ENCODE measurements at places on chromosomes 13 and 19.

DNA sequence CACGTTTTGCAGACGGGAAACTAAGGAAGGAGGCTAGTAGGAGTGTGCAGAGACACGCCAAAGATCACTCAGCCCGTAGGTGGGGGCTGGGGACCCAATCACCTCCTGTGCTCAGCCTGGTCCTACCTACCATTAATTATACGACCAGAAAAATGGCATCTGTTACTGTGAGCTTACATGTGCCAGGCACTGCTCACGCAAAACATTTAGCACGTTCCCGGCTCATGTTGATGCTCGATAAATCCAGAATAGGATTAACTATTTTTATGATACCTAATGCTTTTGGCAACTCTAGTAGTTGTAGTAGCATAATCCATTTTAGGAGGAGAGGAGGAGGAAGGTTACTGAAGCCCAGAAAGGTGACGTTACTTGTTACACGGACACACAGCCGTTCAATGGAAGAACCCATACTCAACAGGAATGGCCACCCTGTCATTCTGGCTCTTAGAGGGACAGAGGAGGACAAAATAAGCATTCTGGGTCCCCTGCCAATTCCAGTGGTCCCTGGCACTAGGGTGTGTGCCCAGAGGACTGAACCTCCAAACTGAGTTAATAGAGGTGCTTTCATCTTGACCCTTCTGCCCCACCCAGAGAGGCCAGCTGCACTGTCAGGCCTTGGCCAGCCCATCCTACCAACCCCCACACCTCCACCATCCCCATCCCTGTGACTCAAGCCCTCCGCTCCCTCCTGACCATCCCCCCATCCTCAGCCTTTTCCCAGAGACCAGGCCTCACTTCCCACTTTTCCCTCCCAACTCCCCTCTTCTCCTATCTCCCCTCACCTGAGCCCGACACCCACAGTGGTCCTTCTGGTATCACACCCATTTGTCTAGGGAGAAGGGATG, 5.0 kb upstream of the EML2 start:
- DNase-seq, result no peak

- peak; percentile 41 for DNase-seq
Observed at GRCh38 chr19:16824658-16825311, 4.4 kb upstream of the SIN3B start.

DNA sequence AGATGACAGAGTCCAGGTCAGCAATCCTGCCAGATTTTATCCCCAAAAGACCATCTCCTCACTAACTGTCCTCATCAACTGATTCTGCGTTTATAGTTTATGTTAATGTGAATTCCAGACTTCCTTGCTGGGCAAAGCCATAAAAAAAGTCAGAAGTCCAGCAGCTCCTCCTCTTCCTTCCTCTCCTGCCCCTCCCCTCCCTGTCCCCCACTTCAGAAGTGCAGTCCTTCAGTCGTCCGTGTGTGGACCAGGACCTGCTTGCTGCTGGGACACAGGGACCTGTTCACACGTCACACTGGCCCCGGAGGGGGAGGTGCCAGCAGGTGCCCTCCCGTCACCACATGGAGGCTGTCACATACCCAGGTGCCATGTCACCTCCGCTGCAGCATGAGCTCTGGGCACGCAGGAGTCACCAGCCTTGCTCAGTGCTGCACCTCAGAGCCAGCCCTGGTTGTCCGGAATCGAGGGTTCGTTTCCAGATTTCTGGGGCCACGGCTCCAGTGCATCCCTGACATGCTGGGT, 4.0 kb upstream of the MCF2L start:
- no peak for DNase-seq

DNA sequence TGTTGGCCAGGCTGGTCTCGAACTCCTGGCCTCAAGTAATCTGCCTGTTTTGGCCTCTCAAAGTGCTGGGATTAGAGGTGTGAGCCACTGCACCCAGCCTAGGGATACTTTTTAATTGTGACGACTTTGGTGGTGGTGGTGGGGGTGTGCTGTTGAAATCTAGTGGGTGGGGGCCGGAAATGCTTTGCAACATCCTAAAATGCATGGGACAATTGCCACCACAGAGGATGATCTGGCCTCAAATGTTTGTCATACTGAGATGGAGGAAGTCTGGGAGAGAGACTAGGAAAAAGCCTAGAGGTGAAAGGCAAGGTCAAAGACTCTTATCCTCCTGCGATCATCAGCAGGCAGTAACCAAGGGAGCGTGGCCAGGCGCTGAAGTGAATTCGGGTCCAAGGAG, 1.4 kb downstream of the NWD1 start:
- no peak for DNase-seq

DNA sequence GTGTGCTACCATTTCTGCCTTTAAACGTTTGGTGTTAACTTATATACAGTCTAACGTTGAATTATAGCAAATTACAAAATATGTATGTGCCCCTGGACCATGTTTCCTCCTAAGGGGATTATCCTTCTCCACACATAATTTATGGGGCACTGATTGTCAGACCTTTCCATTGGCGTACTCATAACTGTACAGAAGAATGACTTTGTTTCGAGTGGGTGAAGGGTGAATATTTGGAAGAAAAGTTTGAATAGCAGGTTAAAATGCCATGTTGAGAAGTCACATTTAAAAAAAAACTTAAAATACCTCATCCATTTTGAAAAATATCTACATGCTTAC, 58.8 kb downstream of the SLC10A2 start:
- no peak for DNase-seq

GRCh38 chr19:7386308-7386707, 37.6 kb downstream of the ARHGEF18 start:
- no peak for DNase-seq

DNA sequence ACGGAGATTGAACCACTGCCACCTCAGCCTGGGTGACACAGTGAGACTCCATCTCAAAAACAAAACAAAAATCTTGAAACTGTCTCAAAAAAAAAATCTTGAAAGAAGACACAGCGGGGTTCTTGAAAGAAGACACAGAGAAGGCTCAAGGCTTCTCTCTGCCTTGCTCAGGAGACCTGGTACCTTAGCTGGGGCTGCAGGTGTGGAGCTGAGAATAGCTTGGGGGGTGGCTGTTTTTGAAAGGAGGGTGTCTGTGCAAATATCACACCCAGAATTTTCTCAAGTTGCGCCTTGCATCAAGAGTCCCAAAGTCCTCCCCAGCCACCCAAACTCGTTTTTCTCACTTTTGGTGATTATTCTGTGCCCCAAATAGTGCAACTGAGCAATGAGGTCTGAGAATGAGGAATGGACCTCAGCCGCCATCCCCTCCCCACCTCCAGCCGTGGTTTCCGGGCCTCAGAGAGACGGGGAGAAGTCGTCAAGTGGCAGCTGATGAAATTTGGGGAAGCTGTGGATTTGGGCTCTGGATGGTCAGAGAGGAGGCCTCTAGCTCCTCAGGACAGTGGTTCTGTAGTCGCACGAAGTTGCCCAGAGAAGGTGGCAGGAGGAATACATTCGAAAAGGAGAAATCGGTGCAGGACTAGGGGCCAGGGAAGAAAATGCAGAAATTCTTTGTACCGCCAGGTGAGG, 8.8 kb downstream of the S1PR2 start:
- DNase-seq, result no peak

DNA sequence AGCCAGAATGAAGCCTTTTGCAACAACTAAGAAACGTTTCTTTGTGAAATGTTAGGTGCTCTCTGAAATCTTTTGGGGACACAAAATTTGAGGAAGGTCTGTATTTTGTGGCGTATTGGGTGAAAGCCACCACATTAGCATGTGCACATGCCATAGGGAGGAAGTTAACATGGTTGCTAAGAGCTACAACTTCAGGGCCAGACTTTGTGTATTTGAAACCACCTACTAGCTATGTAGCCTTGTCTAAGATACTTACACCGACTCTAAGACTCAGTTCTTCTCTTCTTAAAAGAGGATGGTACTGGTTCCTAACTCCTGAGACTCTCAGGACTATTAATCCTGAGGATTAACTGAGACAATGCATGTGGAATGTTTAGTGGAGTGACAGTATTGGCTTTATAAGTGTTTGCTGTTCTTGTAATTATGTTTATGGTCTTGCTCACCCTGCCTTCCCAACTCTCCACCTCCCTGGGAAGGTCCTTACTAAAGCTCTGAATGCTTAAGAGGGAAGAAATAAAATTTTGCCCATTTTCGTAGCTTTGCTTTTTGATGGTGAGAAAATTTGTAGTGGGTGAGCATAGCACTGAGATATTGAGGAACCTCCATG, 15.5 kb downstream of the SERP2 start:
- no peak for DNase-seq

DNA sequence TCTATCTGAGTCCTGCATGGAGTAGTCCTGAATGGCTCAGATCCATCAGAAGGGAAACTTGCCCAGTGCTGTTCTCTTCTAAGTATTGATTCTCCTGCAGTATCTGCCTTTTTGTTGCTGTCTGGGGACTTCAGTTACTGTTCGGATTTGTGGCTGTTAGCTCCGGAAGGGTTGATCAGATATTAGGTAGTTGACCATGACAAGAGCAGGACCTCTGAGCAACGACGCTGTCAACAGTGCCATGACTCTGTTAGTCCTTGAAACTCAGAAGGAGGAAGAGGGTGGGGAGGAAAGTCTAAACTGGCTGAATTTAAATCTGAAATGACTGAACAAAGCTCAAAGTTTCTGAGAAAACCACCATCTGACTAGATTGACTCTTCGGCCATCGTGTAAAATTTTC, 42.2 kb downstream of the CCNE1 start:
- DNase-seq, result no peak

- no peak for DNase-seq
Observed at GRCh38 chr19:38617764-38618589, at the start of gene MAP4K1. TSS of gene MAP4K1 (minus strand) at chr19:38617953. CDS start at chr19:38617895, 58 bp downstream.

- DNase-seq, result no peak
Observed at GRCh38 chr19:2064788-2065524, 13.9 kb upstream of the MKNK2 start.

DNA sequence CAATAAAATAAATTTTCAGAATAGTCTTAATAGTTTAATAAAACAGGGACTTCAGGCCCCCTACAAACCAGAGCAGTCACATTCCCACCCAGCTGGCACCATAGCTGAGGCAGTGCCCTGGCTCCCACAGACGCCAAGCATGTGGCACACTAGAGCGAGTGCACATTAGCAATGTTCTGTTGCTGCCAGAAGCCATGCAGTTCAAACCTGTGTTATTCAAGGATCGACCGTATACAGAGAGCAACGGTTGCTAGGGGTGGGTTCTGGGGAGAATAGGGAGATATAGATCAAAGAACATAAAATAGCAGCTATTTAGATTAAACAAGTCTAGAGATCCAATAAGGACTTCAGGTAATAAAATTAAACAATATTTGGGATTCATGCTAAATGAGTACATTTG, 419.3 kb upstream of the KLHL1 start:
- DNase-seq, result no peak

DNA sequence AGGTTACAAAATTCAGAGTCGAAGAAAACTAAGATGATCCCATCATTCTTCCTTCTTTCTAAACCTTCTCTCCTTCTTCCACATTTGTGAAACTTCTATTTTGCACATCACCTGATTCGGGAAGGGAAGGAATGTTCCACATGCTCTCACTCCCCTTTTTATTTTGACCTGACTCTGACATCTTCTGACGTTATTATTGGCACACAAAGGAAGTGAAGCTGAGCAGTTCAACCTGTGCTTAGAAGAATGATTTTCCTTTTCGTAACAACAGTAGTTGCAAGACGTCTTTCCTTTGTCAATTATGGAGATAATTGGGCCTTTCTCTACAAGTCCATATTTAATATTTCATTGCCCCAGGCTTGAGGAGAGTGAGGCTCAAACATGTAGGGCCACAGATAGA, 18.0 kb downstream of the FAM124A start:
- no peak for DNase-seq

- no peak for DNase-seq
Observed at GRCh38 chr13:40371531-40372125, 294.8 kb downstream of the FOXO1 start.

DNA sequence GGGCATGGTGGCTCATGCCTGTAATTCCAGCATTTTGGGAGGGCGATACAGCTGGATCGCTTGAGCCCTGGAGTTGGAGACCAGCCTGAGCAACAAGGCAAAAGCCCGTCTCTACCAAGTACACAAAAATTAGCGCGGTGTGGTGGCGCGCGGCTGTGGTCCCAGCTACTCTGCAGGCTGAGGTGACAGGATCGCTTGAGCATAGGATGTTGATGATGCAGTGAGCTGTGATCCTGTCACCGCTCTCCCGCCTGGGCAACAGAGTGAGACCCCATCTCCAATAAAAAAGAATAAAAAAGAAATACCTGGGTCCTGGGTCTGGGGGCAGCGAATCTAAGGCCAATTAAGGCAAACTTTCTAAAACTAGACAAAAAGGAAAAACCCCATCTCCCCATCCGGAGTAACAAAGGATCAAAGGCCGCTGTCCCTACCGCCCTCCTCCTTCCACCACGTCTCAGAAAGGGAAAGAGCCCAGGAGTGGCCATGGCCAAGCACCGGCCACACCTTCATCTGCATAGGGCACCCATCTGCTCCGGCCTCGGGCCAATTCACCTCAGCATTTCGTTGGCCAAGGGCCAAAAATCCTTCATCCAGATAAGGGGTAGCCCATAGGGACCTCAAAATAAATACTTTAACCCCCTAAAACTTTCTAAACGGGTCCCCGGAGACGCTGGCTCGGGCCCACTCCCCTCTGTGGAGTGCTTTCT, 851 bp downstream of the ZNF320 start:
- peak; percentile 29 for DNase-seq

DNA sequence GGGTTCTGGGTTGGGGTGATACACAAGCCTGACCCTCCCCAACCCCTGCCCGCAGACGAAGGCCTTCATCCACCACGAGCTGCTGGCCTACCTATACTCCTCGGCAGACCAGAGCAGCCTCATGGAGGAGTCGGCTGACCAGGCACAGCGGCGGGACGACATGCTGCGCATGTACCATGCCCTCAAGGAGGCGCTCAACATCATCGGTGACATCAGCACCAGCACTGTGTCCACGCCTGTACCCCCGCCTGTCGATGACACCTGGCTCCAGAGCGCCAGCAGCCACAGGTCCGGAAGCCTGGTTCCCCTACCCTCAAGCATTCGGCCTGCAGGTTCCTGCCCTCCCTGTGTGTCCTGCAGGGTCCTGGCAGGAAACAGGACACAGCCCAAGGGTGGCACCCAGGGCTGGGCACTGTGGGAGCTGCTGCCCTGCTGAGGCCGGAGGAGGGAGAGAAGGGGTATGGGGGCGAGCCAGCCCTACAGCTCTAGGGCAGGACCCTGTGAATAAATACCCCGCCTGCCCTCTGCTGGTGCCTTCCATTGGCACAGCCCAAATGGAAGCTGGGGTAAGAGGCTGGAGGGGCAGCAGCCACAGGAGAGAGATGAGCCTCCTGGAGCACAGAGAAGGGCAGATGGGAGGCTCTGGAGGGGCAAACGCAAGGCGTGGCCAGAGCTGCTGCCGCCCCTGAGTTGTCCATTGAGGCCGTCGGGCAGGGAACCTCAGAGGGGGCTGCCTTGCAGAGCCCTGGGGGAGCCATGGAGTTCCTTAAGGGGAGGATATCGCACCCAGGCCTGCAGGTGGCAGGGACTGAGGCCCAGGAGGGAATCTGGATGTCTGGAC, 6.8 kb downstream of the TMED1 start:
- no peak for DNase-seq

- peak; percentile 58 for DNase-seq
Observed at GRCh38 chr19:7636691-7637373, at the start of gene STXBP2. TSS of gene STXBP2 (plus strand) at chr19:7637110. CDS start at chr19:7637150, 40 bp downstream.
